ENCODE measurements at places on chromosomes 13 and 19.

- DNase-seq: peak; percentile 59
Measured at GRCh38 chr19:4732680-4733114, 9.1 kb upstream of the DPP9 start.

- DNase-seq: no peak
Measured at GRCh38 chr19:56504581-56504980, 3.1 kb upstream of the ZNF471 start.

DNA sequence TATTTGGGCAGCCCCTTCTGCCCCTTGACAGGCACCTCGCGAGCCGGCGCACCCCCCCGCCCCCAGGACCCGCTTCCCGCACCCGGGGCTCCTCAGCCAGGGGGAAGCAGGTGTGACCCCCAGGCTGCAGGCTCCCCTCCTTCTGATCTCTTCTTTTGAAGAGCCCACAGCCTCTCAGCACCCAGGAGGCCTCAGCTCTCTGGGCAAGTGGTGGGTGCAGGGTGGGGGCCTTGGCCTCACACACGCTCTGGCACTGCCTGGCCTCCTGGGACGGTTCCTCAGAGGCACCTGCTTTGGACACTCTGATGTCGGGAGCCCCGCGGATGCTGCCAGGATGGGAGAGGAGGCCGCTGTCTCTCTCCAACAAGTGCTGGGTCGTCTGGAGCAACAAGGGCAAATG, 1.5 kb upstream of the C13orf46 start:
- no peak for DNase-seq

DNA sequence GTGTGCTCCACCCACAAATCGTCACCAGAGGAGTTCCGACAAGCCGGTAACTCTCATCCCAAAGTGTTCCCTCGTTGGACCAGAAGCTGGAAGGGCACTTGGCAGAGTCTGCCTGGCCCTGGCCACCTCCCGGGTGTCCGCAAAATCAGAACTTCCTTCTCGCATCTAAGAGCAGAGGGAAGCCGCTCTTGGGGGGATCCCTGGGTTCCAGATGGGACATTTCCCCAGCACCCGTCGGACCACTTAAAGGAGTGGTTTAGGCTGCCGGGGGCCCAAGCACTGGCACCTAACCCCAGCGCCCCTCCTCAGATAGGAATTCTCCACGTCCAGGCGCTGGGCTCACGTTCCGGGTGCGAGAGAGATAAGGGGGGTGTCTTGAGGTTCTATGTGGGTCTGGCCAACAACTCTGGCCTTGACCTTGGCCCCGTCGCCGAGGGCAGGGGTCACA, 857 bp upstream of the MAP2K7 start:
- DNase-seq: no peak

DNA sequence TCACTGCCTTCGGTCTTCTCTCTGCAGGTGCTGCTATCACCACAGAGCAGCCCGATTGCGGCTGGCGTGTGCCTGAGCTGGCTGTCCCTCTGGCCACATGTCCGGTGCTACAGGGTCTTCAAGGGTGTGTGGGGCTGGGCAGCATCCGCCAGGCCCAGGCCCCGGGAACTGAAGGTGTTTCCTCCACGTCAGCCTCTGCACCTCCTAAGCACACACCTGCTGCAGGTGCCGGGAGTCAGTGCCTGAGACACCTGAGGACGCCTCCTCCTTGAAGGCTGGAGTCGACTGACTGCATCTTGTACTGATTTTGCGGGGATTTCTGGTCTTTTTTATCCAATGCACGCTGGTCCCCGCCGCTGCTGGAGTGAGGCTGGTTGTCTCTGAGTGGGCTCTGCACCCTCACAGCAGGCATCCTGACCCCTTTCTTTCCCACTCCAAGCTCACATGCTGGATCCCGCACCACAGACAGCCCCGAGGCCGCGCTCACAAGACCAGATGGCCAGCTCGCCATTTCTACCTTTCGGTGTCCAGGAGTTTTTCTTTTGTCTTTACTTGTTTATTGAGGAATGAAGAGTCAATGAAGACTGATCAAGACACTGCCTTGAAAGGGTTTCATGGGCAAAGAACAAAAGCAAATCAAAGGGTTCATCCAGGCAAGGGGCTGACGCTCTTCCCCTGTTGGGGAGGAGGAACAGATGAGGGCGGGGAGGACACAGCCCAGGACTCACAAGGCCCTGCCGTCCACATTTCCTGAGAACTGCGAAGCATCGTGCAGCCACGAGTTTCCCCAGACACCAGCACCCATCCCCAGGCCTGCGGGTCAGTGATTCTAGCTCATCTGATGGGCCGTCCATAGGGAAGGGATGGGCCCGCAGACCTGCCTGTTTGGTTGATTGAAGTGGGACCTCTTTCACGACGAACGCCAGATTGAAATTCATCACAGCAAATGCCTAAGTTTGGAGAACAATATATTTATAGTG, 203.8 kb upstream of the SOX1 start:
- DNase-seq: no peak

DNA sequence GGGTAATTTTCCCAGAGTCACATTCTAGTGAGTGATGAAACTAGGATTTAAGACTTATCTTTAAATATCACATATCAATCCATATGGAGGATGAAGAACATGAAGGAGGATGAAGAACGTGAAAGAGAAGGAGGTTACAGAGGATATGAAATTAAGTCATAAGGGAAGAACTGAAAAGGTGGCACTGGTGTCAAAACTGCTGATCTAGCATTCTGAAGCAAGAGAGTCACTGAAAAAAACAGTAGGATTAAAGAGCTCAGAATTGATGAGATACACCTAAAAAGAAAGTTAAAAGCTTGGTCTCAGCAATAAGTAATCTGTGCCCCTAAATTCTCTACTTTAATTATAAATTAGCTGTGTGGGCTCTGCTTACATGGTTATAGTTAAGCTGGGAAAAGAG, 156.5 kb downstream of the KCTD12 start:
- no peak for DNase-seq

DNA sequence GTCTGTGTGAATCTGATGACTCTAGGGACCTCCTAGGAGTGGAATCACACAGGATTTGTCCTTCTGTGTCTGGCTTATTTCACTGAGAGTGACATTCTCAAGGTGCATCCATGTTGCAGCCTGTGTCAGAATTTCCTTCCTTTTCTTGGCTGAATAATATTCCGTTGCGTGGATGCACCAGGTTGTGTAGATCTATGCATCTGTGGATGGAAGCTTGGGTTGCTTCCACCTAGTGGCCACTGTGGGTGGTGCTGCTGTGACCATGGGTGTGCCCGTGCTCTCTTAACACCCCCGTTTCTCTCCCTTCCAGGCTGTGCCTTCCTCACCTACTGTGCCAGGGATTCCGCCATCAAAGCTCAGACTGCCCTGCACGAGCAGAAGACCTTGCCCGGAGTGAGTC, 26.2 kb downstream of the CELF5 start:
- no peak for DNase-seq

GRCh38 chr13:39417131-39417530, 185.9 kb downstream of the LHFPL6 start:
- peak; percentile 59 for DNase-seq

DNA sequence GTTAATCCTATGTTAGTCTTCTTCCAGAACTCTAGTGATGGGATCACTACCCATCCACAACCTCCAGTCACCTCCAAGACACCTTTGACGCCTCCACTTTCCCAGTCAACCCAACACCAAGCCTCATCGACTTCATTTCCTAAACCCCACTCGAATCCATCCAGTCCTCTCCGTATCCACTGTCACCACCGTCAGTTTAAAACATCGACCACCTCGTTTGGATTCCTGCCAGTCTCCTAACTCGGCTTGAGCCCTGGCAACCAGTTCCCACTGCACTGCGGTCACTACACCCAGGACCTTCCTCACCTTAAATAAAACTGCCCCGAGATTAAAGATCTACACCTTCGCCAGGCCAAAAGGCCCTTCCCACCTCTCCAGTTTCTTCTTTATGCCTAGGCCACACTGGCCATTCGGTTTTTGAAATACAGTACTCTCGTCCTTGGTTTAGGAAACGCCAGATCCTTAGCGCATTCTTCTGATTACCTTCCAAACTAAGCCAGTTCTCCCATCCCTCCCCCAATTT, 1.2 kb downstream of the MTIF3 start:
- no peak for DNase-seq

DNA sequence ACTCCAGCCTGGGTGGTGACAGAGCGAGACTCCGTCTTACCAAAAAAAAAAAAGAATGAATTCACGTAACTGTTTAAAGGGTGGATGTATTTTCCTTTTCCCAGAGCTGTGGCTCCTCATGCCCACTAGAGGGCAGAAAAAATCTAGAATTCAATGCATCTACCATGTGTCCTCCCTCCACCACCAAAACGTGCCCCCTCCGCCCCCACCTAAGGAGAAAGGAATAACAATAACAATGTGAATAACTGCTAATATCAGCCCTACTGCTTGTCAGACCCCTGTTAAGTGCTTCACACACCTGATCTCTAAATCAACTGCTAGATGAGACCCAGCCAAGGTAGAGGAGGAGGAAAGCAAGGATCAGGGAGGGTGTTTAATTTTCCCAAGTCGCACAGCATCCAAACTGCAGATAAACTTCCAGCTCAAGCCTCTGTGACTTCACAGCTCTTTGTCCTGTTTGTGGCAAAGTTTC, 20.2 kb upstream of the PNMA8B start:
- no peak for DNase-seq

- DNase-seq: no peak
Measured at GRCh38 chr19:5686326-5686646, 3.8 kb upstream of the RPL36 start.

GRCh38 chr13:46850214-46850613, 46.6 kb downstream of the HTR2A start:
- no peak for DNase-seq
